Bronchus fibroblast of lung (primary cell): ENCODE measurements at places on chromosomes 16 and 17. TPM values are rescaled to one million over a fixed set of nuclear protein-coding genes. Genes with fewer than 3 reads are reported as not detected.

C17orf78 gene
- total RNA-seq: not detected in 2 replicates

YBX2 gene
- 0.34 TPM in 1 of 2 replicates, not detected in the other for total RNA-seq

UNC13D gene
- 0.84 and 1.5 TPM in 2 replicates for total RNA-seq

QPRT gene
- 49.1 and 53.6 TPM in 2 replicates for total RNA-seq

DDX28 gene
- 6.4 and 7.7 TPM in 2 replicates for total RNA-seq

RASD1 gene
- 0.30 and 0.84 TPM in 2 replicates for total RNA-seq

LPO gene
- total RNA-seq: not detected in 2 replicates

ALOX15B gene
- under 0.01 TPM in 1 of 2 replicates, not detected in the other for total RNA-seq

SEC14L1 gene
- total RNA-seq: 14.6 and 15.5 TPM in 2 replicates

UMOD gene
- not detected in 2 replicates for total RNA-seq

DOC2A gene
- 0.30 and 0.34 TPM in 2 replicates for total RNA-seq

PITPNM3 gene
- total RNA-seq: 0.59 and 0.67 TPM in 2 replicates

TP53TG3 gene
- not detected in 2 replicates for total RNA-seq

SLC12A4 gene
- total RNA-seq: 29.4 and 33.1 TPM in 2 replicates

NACA2 gene
- not detected in 2 replicates for total RNA-seq

ABCA9 gene
- total RNA-seq: under 0.01 TPM in 1 of 2 replicates, not detected in the other

BCAR1 gene
- 73.9 and 76.3 TPM in 2 replicates for total RNA-seq

SCO1 gene
- 24.8 and 27.1 TPM in 2 replicates for total RNA-seq

USP22 gene
- total RNA-seq: 148 and 168 TPM in 2 replicates

PLLP gene
- total RNA-seq: 0.15 TPM in 1 of 2 replicates, not detected in the other

RNF40 gene
- total RNA-seq: 60.7 and 88.3 TPM in 2 replicates

ADAD2 gene
- total RNA-seq: not detected in 2 replicates
